ENCODE measurements at places on chromosomes 5 and 9.

DNA sequence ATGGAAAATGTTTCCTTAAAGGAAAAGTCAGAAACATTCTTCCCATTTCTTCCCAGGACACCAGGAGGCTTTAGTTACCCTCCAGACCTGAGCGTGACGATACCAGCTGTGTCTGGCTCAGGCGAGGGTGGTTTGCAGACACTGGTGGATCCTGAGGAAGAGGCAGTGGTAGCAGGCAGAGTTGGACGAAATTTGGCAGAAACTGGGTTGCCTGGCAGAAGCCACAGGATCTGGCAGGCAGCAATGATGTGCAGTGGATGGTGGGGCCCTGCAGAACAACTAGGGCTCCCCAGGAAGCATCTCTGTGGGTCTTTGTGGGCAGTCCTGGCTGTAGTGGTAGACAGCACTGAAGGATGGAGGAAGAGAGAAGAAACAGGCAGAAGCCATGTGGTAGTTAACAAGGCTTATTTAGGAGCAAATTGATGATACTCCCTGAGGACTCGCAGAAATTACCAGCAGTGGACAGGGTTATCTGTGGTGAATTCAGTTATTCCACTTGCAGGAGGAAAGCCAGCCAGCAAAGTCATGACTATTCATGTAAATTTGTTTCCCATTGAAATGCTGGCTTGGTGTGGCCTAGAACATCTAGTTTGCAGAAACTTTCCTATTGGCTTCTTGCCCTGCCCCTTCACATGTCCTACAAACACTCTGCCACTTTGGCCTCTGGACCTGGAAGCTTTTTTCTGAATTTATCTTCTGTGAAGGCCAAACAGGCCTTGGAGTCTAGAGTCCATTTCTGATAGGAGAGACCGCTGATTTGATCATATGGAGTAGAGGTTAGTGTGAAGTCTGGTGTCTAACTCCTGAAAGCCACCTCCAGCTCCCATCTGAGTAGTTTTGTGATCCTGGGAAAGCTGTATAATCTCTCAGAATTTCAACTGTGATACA is 212.0 kb downstream of the DMRT2 start:
- no peak for DNase-seq

DNA sequence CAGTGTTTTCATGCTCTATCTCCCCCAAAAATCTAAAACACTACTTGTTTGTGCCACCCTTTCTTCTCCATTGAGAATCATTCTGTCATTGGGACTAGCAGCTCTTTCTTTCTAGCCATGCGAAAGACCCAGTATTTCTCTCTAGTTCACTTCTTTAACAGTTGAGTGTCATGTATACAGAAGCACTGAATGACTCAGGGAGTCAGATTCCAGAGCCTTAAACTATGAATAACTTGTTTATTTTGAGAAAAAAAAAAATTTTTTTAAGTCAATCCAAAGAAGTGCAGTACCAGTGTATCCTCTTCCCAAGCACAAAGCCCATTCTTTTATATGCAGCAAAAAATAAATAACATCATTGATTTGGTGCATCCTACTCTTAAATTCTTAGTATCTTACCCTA is 415.4 kb upstream of the GRAMD2B start:
- no peak for DNase-seq

- no peak for DNase-seq
Observed at GRCh38 chr5:157115012-157115411, 6.2 kb upstream of the HAVCR2 start.

DNA sequence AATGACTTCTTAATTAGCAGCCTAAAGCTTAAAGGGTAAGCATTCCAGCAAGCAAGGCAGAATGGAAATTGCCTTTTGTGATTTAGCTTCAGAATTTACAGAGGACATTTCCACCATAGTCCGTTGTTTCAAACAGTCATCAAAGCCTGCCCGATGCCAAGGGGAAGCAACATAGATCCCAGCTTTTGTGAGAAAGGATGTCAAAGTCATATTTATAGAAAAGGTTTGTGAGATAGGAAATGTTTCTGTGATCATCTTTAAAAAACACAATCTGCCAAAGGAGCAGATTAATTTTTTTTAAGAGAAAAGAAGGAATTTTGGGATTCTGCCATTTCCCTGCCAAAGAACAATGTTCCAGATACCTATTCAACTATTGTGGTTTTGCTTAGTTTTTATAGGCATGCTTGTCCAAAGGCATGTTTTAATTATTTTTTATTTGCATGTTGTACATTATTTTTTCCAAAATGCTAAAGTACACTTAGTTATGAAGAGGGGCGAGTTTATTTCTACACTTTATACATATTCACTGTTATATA is 346.9 kb downstream of the ZNF608 start:
- DNase-seq: no peak

DNA sequence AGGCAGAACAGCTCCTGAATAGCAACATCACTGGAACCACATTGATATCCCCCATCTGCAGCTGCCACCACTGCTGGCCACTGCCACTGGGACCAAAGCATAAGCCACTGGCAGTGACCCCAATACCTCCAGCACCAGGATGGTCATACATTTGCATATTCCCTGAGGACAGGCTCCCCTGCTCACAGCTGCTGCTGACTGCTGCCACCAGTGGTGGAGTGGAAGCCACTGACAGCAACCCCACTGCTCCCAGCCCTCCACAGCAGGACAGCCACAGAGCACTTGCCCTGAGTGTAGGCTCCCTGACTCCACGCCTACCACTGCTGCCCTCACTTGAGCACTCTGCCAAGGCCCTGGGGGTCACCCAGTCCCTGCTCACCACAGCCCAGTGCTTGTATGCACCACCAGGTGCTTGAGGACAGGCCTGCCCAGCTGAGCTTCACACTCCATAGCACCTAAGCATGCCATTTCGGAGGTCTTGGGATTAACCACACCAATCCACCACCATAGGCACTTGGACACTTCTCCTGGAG is 327.4 kb upstream of the RPS23 start:
- no peak for DNase-seq

DNA sequence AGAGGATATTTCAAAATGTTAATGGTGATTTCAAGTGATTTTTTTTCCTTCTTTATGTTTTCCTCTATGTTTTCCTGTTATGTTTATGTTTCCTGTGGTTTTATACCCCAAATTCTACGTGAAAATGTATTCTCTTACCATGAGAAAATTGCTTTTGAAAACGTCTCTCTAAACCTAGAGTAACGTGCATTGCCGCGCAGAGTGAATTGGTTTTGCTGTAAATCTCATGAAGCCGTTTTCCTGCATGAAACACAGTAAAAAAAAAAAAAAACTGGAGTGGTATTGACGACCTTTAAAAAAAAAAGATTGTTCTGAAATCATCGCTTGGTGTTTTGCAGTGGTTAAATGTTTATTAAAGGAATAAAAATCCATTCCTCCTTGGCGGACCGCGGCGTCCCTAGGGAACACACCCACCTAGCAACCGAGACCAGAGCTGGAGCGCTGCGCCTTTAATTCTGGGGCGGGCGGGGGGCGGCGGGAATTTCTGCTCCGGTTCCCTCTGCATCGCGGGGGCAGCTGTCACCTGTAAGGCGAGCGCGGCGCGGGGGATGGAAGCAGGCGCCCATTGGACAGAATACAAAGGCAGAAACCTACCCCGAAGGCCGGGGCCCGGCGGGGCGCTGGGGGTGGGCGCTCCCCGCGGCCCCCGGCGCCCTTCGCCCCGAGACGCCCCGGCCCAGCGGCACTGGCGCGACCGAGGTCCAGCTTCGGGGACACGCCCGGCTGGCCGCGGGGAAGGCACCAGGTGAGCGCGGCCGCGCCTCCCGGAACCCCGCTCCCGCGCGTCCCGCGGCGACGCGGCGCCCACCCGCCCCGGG is at the start of gene SOWAHA:
SOWAHA (plus strand) TSS at position 522 of the 818 bp plus-strand sequence. CDS start 320 bp downstream, outside the sequence.
- no peak for DNase-seq

- DNase-seq: no peak
Observed at GRCh38 chr5:172573986-172574870, 66.8 kb upstream of the NEURL1B start.

GRCh38 chr5:72244862-72245371 is 75.1 kb downstream of the MRPS27 start:
- DNase-seq: no peak

GRCh38 chr9:14752271-14752670 is 29.7 kb upstream of the CER1 start:
- peak; percentile 30 for DNase-seq

GRCh38 chr9:370086-370485 is 155.4 kb downstream of the DOCK8 start:
- no peak for DNase-seq

Data from left ventricle myocardium superior (tissue), 1 donor.